Dorsolateral prefrontal cortex (tissue), 122 donors: ENCODE measurements at places on chromosomes 12 and 14.
A peak's percentile ranks its signal among the peaks of the same experiment; 100 is the strongest.

- no peak for DNase-seq
Observed at GRCh38 chr12:88574278-88574677, 6.0 kb downstream of the KITLG start.

DNA sequence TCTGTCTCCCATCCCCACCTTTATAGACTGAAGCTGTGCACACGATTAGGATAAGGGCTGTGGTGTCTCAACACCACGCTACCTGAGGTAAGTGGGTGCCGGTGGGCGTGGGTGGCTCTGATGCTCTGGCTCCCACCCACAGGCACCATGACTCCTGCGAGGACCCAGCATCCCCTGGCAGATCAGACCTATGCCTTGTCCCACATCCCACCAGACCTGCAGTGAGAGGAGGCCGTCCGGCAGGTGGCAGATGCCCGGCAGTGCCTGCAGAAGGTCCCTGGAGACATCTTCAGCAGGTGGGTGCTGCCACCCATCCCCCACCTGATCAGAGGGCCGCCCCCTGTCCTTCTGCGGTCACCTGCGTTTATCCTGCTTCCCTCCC, 104.4 kb upstream of the PRB2 start:
- DNase-seq = peak; percentile 43

GRCh38 chr14:93946541-93947090, 19.5 kb downstream of the FAM181A start:
- no peak for DNase-seq

DNA sequence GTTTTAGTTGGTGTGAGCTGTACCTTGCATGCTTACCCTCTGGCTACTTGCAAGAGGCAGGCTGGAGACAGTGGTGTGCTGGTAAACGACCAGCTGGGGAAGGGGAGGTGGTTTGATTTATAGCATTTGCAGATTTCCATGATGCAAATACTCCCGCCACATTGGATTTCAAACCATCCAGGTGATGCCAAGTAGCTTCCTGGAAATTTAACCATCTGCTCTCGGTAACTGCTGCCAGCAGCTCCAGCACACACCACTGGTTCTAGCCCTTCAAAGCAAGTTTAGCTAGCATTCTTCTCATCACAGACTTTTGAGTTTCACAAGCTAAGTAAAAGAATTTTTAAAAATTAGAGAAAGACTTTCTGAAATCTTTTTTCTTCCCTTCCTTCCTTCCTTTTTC, 104.5 kb upstream of the AMIGO2 start:
- no peak for DNase-seq

DNA sequence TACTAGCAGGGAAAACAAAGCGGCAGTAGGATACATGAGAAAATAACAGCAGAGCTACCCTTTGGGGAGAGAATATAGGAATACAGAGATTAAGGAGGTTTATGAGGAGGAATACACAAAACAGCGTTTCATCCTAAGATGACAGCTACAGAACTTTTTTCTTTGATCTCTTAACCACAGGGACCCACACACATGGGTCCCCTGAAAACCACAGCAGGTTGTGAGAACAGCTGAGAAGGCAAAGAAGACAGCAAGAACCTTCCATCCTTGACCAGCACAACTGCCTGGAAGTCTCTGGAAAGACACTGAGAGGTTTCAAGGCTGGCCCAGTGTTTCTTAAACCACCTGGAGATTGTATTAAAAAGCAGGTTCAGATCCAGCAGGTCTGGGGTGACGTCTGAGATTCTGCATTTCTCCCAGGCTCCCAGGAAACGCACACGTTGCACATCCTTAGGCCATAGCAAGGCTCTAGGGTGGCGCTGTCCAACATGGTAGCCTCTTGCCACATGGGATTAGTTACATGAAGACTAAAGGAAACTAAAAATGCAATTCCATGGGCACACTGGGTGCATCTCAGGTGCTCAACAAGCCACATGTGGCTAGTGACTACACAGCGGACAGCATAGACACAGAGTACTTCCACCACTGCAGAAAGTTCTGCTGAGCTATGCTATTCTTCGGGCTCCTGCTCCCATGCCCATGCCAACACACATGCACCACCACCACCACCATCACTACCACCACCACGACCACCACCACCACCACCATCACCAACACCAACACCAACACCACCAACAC, 92.3 kb downstream of the FOXN3 start:
- no peak for DNase-seq

DNA sequence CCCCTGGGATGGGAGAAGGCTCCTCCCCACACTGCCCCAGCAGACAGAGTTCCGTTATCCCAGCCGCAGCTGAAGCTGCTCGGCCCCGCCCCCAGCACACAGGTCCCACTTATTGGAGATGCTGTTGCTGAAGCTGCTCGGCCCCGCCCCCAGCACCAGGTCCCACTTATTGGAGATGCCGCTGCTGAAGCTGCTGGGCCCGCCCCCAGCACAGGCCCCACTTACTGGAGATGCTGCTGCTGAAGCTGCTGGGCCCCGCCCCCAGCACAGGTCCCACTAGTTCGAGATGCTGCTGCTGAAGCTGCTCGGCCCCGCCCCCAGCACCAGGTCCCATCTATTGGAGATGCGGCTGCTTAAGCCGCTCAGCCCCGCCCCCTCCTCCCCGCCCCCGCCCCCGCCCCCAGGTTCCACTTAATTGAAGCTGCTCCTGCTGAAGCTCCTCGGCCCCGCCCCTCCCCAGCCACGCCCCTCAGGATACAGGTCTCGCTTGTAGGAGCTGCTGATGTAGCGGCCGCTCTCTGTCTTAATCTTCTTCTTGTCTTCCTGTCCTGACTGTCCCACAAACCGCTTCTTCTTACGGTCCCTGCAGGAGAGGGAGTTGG, 12.0 kb downstream of the CFAP73 start:
- DNase-seq = peak; percentile 62

DNA sequence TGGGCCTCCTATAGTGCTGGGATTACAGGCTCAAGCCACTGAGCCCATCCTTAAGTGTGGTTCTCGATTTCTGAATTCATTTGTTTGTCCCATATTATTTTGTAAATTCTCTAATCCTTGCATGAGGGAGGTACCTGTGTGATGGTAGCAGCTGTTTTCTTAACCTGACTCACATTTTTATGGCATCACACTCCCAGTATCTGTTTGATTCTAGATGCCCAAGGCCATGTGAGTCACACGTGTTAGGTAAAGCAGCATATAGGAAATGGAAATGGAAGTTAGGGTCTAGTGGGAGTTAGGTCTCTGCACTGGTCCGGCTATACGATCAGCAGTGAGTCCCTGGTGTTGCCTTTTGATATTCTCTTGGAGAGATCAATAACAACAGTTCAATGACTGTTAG, 198.1 kb downstream of the ERC1 start:
- DNase-seq = no peak

DNA sequence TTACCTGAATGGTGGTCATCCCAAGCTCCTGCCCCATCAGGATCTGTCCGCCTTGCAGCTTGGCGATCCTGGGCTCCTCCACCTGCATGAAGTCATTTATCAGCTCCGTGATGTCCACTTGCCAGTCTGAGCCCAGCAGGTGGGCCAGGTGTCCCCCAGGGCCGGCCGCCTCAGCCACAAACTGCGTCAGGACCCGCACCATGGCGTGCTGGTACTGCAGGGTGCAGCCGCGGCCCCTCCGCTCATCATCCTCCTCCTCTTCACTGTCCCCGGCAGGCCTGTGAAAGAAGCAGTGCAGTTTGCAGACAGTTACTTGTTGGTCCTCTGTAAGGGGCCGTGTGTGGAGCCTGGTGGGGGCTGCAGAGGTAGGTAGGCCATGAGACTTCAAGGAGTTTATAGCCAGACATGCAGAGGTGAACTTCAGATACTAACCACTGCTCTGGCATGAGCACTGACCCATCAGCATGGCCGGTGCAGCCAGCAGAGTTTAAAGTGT, 228.5 kb downstream of the GLT1D1 start:
- no peak for DNase-seq

DNA sequence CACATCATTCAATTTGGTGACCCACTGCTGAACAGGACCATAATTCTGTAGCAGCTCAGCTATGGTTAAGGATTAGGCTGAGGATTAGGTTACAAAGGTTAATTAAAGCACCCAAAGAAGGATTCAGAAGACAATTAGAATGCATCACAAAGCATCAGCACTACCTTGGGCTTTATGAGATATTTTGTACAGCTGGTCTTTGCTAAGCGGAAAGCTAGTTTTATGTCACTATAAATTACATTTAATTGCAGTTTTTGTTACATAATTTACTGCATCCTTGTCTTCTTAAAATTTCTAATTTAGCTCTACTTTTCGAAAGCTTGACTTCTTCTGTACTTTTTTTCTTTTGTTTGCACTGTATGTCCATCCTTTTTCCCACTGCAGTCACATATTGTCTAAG, 711.5 kb downstream of the RPS29 start:
- no peak for DNase-seq

DNA sequence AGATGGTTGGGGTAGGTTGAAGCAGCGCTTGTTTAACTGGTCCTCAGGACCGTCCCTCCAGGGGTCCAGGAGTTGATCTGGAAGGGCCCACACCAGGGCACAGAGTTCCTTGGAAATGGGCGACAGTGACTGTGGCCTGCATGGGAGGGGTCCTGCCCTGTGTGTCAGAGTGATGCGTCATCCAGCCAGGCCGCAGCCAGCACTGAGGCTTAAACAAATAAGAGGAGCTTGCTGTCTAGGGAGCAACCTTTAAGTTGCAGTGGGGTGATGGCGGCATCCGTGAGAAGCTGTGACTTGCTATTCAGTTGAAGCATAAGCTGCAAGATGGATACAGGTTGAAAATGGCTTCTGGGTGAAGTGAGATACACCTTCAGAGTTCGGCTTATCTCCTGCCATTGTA, 20.2 kb downstream of the DCAF4 start:
- DNase-seq = no peak

GRCh38 chr14:98946940-98947339, 325.1 kb downstream of the BCL11B start:
- DNase-seq = no peak

DNA sequence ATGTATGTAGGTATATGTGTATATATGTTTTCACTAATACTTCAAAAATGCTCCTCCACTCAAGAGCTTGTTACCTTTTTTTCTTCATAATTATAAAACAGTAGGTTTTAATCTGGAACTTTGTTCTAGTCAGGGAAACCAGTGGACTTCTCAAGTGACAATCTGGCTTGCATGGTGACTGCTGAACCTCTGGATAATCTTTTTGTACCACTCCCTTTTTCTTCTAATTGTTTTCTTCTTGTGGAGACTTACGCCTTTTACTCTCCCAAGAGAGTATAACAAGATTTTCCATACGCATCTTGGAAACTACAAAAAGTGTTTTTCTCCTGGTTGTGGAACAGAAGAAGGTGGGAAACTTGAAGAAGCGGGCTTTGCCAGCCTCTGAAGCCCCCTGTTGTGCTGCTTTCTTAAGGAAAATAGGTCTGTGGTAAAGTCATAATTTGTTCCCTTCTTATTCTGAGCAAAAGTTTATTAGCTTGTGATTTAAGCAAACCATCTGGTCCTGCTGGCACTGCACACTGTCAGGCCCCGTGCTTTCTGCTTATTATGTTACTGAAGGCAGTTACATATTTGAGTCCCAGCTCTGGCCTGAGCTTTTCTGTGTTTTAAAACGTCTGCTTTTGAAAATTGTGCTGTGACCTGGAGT, 291.8 kb downstream of the ERC1 start:
- DNase-seq = peak; percentile 37

DNA sequence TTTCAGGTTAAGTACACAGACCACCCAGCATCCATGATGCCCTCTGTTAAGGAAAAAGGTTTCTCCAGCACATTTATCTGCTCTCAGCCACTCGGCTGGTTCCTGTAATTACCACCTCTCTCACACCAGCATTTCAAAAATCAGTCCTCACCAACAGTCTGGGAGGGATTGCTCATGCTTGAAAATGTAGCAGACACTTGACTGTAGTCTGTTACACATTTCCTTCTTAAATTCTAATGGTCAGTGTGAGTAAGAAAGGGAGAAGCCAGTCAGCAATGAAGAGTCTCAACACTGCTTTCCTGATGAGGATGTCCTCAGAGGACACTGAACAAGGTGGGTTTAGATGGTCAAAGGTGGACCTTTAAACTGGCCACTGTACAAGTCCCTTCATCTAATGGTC, 6.0 kb downstream of the ZBTB39 start:
- DNase-seq = no peak

GRCh38 chr14:36818794-36819384, 157.2 kb downstream of the PAX9 start:
- DNase-seq = no peak

DNA sequence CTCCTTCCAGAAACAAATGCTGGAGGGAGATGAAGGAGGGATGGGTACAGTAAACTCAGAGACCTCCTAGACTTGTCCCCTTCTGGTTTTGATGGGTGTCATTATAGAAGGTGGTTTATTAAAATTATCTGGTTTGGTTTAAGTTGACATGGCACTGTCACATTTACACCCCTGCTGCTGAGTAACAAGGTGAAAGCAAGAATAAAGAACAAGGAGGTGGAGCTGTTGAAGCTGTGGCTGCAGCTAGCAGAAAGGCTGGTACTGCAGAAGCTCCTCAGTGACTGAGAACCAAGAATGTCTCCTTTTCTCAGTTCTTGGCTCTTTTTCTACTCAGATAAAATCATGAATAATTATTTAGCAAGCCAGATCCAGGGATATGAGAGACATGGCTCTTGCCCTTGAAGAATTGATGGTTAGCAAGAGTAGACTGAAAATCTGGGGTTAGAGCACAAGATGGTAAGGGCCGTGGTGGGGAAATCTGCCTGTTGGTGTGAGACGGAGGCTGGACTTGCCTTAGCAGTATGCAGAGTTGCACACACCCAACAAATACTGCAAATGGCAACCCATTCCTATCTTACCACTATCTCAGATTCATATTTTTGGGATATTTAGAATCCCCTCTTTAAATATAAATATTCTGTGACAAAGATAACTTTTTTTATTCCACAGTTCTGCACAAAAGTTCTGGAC, at the start of gene GZMH:
GZMH (minus strand) TSS at position 31 of the 690 bp plus-strand sequence. CDS start 72 bp downstream, outside the sequence.
- no peak for DNase-seq

DNA sequence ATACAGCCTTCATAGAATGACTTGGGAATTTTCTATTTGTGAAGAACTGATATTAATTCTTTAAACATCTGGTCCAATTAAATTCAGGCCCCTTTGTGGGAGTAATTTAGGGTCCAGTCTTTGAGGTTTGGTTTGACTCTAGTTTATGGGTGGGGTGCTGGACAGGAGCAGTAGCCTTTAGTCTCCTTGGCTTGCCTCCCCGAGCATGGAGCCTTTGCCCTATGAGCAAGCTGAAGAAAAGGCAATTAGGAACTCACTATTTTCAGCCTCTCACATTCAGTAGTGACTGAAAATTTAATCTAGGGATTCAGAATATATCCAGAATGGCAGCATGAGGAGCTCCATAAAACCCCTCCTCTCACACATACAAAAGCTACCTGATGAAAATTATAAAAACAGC, 161.1 kb downstream of the TRHDE start:
- no peak for DNase-seq
